Mononuclear cell (primary cell): ENCODE measurements at places on chromosomes 1 and 21. TPM values are rescaled to one million over a fixed set of nuclear protein-coding genes. Genes with fewer than 3 reads are reported as not detected.

The PSRC1 gene
- total RNA-seq = 0.73 TPM

The RNF187 gene
- 13.7 TPM for total RNA-seq

The GTF2B gene
- total RNA-seq = 174 TPM

The PKP1 gene
- total RNA-seq = not detected

The GPR89B gene
- total RNA-seq = 22.4 TPM

The RXFP4 gene
- total RNA-seq = not detected

The LORICRIN gene
- not detected for total RNA-seq

The LRRC7 gene
- total RNA-seq = 1.7 TPM

The DNAI4 gene
- total RNA-seq = 8.2 TPM

The KCNJ9 gene
- total RNA-seq = not detected

The SYF2 gene
- 98.0 TPM for total RNA-seq

The FCRL2 gene
- total RNA-seq = 4.0 TPM

The SPOCD1 gene
- 3.4 TPM for total RNA-seq

The CYP4A11 gene
- total RNA-seq = not detected

The FCMR gene
- total RNA-seq = 117 TPM

The CLCNKA gene
- total RNA-seq = not detected

The B3GALT2 gene
- total RNA-seq = 0.31 TPM

The CD1B gene
- 0.52 TPM for total RNA-seq

The RPE65 gene
- total RNA-seq = 0.10 TPM

The OLIG2 gene
- total RNA-seq = 0.21 TPM

The KIRREL1 gene
- total RNA-seq = under 0.01 TPM
